Nasal cavity respiratory epithelium epithelial cell of viscerocranial mucosa (primary cell): ENCODE measurements at places on chromosomes 2 and 18. TPM values are rescaled to one million over a fixed set of nuclear protein-coding genes. Genes with fewer than 3 reads are reported as not detected.

FASTKD1 gene
- 19.5 and 32.5 TPM in 2 replicates for total RNA-seq

TMEM237 gene
- total RNA-seq, result 26.3 and 27.7 TPM in 2 replicates

DPYSL5 gene
- total RNA-seq, result not detected in 2 replicates

ALK gene
- 0.14 TPM in 1 of 2 replicates, not detected in the other for total RNA-seq

GPR35 gene
- 0.34 and 0.85 TPM in 2 replicates for total RNA-seq

ZNF385B gene
- total RNA-seq, result 0.34 TPM in 1 of 2 replicates, not detected in the other

R3HDM1 gene
- 6.2 and 16.1 TPM in 2 replicates for total RNA-seq

APLF gene
- total RNA-seq, result 4.1 and 8.7 TPM in 2 replicates

ERLEC1 gene
- total RNA-seq, result 69.5 and 147 TPM in 2 replicates
